ENCODE measurements at places on chromosomes 12 and 14.

DNA sequence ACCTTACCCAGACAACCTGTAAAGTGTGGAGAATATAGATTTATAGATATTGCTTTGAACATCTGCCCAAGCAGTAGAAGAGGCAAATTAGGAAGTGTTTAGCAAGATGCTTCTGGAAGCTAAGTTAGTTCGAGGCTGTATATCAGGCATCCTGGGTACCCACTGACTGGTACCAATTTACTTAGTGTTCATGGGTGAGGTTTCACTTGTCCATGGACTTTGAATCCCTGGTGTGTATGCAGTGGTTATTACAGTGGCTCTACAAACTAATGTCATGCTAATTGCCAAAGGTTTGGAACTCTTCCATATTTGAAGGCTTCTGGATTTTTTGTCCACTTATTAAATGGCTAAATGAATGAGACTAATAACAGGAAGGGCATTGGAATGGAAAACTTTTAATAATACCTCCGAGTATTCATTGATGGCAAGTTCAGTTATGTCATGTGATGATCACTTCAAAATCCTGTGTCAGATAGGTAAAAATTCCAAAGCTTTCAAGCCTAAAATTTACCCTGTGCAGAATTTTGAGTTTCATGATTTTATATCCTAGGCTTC, at the start of gene OR4E2:
Gene OR4E2 (plus strand): TSS at position 505 of the 555 bp plus-strand sequence. CDS start 11,248 bp downstream, outside the sequence.
- DNase-seq: no peak

- no peak for DNase-seq
Measured at GRCh38 chr12:42761601-42762350, 172.2 kb upstream of the PRICKLE1 start.

DNA sequence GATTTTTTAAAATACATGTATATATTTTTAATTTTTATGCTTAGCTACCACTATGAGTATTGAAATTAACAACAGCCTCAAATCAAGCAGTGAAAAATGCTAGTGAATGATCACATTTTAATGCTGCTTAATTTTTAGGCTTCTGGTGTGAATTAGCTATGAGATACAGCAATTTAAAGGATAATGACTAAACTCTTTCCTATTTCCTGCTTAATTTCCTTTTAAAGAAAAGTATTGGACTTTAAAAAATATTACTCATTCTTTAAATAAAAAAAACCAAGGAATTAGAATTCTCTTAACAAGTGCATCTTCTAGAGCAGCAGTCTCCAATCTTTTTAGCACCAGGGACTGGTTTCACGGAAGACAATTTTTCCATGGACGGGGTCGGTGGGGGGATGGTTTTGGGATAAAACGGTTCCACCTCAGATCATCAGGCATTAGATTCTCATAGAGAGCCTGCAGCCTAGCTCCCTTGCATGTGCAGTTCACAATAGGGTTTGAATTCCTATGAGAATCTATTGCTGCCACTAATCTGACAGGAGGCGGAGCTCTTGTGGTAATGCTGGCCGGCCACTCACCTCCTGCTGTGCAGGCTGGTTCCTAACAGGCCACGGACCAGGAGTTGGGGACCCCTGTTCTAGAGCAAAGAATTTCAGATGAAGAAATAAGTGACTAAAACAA, 18.6 kb upstream of the NTN4 start:
- no peak for DNase-seq

DNA sequence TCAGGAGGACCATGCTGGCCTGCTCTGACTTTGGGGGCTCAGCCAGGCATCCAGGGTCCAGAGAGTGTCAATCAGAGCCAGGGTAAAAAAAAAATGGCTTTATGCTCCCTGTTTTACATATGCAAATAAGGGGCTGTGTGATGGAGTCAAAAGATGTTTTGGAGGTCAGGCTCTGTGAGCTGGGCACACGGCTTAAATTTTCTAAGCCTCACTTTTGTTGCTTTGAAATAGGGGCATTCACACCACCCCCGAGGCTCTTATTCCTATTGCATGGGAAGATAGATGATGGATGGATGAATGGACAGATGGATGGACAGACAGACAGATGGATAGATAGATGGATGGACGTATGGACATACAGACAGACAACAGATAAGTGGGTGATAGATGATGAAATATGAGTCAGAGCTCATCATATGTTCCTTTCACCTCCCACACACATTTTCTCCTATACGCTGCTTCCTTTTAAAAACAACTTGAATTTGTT, 42.7 kb downstream of the RIN3 start:
- DNase-seq: no peak

DNA sequence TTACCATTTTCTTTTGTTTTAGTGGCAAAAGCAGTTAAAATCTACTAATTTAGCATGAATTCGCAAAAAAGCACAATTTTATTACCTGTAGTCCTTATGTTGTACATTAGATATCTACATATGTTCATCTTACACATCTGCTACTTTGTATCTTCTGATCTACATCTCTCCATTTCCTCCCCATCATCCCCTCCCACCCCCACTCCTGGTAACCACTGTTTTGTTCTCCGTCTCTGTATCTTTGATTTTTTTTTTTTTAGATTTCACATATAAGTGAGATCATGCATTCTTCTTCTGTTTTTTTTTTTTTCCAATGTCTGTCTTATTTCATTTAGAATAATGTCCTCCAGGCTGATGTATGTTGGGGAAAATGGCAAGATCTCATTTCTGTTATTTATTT, 922.7 kb downstream of the VRK1 start:
- DNase-seq: no peak

DNA sequence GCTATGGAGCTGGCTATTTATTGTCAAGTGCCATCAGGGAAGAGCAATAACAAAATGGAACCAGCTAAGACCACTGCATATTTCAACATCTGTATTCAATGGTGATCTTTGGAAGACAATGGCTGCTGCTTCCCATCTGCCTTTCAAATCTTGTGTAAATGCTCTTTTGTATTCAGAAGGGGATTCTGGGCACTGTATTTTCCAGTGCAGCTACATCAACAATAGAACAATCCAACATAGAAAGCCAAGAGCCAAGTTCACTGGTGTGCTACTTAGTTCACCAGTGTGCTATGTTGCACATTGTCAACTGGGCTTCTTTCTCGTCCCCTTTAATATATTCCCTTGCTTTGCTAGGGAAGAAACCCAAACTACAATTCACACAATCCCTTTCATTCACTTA, 128.8 kb upstream of the OR4E1 start:
- no peak for DNase-seq

DNA sequence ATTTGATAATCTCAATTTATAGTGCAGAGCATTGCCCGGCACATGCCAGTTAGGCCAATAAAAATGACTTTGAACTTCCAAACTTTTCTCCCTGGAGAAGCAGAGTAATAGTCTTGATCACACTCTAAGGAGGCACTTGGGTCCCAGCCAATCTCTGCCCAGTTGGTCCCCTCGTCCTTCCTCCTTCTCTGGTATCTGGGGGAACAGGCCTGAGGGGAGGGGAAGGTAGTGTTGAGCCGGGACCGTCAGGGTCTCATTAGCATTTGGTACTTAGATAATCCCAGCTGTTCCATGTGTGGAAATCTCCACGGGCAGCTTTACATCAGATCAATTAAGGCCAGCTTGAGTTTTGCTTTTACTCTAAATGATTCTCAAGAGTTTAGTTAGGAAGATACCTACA, 70.1 kb downstream of the ZNF641 start:
- no peak for DNase-seq

DNA sequence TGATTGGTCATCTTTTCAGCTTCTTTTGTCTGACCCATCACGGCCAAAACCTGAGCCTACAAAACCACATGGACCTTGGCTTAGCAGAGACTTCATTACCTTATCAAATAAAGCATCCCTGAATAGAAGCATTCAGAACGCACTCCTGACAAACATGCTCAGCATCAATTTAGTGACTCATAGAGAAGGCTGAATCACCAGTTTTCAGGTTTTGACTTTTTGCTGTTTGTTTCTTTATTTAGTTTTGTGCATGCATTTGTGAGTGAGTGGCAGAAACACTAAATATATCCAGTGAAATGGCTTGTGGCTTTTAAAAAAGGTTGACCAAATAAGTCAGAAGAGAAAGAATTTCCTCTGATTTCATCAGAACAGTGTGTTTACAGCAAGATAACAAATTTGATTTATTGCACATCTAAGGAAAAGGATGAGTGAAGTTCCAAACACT, 19.0 kb upstream of the OVCH1 start:
- DNase-seq: no peak

GRCh38 chr14:101347893-101348777, 213.2 kb upstream of the DIO3 start:
- no peak for DNase-seq

DNA sequence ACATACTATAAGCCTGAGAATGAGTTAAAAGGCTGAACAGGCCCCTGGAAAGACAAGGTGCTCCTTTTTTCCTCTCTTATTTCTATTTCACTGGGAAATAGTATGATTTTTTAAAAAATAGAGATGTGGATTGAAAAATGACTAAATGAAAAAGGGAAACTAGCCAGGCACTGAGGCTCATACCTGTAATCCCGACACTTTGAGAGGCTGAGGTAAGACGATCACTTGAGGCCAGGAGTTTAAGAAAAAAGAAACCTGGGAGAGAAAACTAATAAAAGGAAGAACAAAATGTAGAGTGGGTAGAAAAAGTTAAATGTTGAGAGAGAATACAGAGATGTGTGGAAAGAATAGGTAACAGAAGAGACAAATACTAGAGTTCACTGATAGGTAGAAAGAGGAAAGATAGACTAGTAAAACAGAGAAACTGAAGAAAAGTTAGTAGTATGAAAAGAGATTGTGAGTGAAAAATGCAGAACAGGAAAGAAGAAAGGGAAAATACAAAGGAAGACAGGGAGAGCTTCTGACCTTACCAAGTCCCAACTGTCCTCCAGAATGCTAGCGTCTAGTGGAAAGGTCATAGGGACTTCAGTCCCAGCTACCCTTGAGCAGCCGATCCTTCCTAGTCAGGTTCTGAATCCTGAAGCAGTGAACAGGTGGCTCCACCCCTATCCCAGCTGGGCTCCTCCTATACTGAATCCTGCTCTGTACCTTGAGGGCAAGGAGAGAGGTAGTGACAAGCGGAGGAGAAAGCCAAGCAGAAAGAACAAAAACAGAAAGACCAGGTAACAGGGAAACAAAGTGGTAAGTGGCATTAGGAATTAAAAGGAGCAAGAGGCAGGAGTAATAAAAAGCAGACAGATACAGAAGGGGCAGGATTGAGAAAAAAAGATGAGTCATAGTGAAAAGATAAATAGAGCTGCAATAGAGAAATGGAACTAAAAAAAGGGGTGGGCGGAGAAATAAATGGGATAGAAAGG, 7.3 kb downstream of the TMEM116 start:
- peak; percentile 39 for DNase-seq

- no peak for DNase-seq
Measured at GRCh38 chr12:39804898-39805297, 185.3 kb upstream of the ABCD2 start.

DNA sequence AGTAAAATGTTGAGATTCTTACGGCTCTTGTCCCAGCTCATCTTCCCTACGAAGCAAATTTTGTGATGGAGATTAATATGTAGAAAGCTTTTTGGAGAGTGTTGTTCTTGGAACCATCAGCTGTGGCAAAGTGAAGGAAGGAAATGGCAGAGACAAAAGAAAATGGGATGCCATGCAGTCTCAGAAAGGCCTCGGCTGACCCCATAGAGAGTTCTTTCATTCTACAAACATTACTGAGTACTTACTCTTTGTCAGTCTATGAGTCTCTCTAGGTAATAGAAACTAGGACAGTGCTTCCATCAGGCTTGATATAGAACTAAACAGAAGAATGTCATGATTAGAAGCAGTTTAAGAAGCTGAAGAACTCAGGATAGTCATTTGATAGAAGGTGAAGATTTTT, 134.1 kb downstream of the PLEKHA5 start:
- no peak for DNase-seq

DNA sequence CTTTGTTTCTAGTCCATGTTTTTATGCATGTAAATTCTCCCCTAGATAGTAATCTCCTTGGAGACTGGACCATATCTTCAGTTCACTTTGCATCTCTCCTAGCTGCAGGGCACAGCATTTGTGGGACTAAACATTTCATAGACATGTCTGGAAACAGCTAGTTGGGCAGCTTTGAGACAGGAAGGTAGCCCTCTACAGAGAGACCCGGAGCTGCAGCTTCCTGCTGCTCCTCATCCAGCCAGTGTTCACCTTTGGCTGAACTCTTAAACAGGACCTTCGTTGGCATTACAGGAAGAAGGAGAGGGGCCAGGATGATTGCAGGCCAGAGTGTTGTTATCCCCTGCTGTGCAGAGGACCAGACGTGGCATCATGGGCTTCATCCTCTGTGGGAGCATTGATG, 52.9 kb downstream of the GNS start:
- DNase-seq: no peak

GRCh38 chr12:118326991-118327390, 45.7 kb downstream of the TAOK3 start:
- no peak for DNase-seq

DNA sequence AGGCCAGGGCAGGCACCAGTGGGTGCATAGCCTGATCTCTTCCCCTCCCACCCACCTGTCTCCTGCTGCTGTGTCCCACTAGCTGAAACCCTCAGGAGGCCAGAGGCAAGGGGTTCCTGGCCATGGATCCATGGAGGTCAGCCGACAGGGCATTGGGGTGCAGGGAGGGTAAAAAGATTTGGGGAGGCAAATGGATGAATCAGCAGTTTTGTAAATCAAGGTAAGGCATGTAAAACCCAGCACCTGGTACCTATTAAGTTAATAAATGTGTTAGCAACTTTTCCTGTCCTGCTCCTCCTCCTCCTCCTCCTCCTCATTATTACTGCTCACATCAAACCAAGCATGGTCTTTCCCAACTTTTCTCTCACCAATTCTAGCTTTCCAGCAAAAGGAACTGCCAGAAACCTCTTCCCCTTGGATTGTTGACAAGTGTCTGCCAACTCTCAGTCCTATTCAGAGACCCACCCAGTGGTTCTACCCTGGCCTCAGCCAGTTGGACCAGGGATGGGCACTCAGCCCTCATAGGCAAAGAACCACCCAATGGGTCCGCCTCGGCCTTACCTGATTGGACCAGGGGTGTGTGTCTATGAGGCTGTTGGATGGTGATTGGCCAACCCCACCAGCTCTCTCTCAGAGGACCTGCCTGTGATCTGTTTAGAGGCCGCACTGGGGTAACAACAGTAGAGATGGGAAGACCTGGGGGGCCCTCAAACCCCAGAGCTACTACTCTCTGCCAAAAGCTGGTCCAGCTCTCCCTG, 155.7 kb upstream of the GSC start:
- DNase-seq: no peak

All from Calu3 (cell line).